ENCODE measurements at places on chromosomes 5 and 9.
A peak's percentile ranks its signal among the peaks of the same experiment; 100 is the strongest.

DNA sequence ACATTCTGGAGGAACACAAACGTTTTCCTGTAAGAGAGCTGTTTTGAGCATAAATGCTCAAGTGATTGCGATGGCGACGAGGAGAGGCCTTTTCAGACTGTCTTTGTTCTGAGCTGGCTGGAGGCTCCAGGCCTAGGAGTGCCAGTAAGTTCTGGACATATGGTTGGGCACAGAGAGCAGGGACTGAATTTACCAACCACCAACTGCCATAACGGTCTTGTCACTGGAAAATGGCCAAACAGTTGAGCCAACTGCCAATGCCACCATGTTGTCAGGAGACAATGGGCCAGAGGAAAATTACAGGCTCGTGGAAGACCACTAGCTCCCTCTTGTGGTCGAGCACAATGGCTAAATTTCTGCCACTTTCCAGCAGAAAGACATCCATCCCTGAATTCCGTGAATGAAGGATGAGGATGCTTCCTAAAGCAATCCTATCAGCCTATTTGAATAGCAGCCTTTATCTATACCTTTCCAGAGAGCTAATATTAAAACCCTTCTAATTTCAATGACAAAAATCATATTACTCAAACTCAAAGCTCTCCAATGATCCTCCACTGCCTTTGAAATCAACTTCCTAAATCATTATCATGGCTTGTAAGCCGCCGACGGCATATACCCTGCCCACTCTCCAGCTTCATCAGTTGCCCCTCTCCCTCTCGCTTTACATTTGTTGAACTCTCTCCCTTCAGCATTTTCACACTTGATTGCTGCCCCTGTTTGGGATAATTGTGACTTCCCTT, 66.9 kb upstream of the GLIS3 start:
- no peak for DNase-seq

- DNase-seq = no peak
Observed at GRCh38 chr9:14706530-14707140, 13.4 kb upstream of the ZDHHC21 start.

DNA sequence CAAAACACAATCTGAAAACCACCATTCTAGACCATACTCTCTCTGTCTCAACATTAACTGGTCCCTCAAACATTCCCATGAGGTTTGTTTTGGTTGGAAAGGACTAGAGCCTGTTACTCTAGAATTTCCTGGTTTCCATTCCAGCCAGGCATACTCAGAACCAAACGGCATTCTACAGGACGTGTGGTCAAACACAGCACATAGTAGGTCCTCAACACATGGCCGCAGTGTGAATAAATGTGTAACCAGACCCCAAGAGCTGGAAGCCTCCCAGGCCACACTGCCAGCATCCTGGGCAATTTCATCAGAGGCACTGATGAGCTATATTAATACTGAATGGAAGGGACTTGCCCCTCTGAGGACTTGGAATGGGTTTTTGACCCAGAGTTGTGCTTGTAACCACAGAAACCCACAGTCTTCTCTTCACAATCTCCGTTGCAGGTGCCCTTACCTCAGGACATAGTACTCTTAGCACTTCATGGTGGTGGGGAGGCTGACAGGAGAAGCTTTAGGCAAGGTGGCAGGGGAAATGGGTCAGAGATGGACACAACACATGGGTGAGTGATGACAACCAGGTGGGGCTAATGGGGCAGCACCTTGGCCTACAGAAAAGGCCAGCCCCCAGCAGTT, 66.0 kb downstream of the ZNF366 start:
- DNase-seq = no peak

GRCh38 chr9:11335011-11335410, 722.2 kb upstream of the PTPRD start:
- DNase-seq = no peak

DNA sequence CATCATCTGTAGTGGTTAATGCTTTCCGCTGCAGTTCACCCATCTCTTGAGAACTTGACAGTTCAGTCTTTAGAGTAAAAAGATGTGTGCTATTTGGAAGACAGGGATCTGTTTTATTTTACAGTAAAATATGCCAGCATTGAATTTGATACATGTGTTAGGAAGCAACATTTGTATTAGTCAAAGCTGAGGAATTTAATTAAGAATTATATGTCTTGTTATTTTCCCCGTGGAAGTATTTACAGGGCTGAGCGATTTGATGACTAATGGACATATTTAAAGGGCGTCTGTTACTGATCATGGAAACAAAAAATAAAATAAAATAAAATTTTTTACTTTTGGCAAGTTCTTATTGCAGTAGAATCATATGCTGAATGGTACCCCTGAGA, 101.3 kb downstream of the PAM start:
- DNase-seq = no peak

DNA sequence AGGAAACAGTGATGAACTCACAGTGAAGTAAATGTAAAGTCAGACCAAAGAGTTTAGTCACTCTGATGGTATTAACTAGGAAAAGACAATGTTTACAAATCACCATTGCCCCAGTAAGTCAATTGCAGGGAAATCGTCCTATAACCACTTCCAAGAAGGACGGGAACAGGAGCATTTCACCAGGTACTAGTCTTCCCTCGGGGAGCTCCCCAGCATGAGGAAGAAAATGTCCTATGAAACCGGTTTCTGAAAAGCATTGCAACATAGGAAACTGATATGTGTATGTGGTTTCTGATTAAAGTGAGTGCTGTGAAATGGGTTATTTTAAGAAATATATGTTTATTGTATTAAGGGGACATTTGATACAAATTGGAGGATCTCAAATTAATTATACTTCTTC, 626.7 kb upstream of the ADAMTS16 start:
- no peak for DNase-seq

GRCh38 chr5:174789596-174789995, 65.2 kb downstream of the MSX2 start:
- no peak for DNase-seq

DNA sequence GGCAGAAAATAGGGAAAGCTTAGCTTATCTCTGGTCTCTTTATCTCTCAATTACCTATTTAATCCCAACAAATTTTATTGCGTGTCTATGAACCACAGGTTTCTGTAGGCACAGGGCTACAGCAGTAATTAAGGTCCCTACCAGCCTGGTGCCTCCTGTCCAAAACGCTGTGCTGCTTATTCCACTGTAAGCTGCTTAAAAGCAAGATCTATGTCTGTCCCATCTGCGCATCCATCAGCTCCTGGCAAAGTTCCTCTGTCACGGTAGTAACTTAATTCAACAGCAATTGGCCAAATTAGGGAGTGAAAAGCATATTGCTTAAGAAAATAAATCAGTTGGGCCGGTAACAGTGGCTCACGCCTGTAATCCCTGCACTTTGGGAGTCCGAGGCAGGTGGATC, 235.8 kb upstream of the VLDLR start:
- DNase-seq = no peak

GRCh38 chr9:116223926-116224325, 70.3 kb downstream of the PAPPA start:
- no peak for DNase-seq

GRCh38 chr5:74895906-74896305, 29.7 kb upstream of the FAM169A start:
- DNase-seq = peak; percentile 8

DNA sequence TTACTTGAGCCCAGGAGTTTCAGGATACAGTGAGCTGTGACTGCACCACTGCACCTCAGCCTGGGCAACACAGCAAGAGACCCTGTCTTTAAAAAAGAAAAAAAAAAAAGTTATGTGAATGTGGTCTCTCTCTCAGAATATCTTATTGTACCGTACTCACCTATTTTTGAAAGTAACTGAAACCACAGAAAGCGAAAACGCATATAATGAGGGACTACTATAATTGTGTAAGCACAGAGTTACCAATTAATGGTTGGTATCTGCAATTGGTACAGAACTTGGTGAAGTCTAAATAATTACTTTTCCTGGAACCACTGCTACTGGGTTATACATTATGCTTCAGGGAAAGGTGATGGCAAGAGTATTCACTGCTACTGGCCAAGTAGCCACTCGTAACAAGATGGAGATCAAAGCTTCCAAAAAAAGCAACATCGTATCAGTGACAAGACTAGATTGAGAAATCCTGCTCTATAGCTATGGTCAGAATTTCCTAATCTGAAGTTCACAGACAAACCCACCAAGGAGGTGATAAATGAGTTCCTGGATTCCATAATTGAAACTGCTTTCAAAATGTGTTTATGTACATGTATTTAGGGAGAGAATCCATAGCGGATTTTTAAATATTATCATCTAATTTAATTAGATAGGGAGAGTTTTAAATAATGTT, 82.7 kb downstream of the NR6A1 start:
- no peak for DNase-seq

- no peak for DNase-seq
Observed at GRCh38 chr9:4101667-4102066, 198.2 kb downstream of the GLIS3 start.

DNA sequence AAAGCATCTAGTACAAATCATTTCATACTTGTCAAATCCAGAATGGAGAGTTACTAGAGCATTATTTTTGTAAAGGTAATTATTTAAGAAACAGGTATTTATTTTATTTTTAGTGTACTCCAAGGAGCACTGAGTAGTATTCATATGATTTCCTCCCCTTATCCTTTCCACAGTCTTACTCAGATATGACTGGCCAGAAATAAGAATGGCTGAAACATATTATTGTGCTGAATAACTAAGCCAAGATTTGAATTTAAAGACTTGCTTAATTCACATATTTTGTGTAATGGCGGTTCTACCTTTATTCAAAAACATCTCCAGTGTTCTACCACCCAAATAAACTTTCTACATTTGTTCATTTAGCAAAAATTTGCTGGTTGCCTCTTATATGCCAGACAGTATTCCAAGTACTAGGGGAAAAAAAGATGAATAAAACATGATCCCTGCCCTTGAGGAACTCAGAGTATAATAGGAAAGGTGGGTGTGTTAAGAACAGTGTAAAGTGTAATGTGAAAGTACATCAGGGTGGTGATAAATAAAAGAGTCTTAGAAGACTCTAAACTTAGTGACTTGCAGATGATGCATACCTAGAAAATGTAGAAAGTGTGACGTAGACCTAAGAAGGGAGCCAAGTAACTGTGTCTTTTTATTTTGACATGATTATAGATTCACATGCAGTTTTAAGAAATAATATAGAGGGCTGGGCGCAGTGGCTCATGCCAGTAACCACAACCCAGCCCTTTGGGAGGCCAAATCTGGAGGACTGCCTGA, 110.4 kb upstream of the GRHPR start:
- no peak for DNase-seq

DNA sequence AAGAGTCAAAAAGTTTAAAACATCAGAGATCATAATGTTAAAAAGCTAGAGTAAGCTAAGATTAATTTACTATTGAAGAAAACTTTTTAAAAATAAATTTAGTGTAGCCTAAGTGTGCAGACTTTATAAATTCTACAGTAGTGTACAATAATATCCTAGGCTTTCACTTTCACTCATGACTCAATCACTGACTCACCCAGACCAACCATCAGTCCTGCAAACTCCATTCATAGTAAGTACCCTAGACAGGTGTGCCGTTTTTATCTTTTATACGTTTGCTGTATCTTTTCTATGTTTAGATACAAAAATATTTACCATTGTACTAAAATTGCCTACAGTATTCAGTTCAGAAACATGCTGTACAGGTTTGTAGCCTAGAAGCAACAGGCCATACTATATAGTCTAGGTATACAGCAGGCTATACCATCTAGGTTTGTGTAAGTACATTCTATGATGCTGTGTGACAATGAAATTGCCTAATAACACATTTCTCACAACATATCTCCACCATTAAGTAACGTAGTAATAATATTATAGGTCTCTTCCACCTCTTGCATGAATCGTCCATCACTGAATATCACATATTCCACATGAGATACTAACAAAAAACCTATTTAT, 59.2 kb downstream of the MEGF9 start:
- no peak for DNase-seq

- DNase-seq = no peak
Observed at GRCh38 chr9:131144201-131144600, 18.8 kb downstream of the NUP214 start.

DNA sequence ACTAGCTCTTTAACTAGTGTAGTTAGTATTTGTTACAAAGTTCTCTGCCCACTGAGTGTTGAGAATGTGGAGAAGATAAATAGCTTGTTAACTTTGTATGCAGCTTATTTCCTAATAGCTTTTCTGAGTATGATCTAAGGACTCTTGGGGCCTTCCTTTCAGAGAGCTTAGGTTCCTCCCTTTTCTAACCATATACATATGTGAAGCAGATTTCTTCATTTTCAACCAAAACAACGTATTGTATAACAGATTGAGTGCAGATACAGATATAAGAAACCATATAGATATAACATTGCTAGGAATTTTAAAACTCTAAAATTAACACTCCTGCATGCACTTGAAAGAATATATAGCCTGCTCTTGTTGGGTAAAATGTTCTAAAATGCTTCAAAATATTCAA, 70.4 kb downstream of the SCAMP1 start:
- DNase-seq = no peak

DNA sequence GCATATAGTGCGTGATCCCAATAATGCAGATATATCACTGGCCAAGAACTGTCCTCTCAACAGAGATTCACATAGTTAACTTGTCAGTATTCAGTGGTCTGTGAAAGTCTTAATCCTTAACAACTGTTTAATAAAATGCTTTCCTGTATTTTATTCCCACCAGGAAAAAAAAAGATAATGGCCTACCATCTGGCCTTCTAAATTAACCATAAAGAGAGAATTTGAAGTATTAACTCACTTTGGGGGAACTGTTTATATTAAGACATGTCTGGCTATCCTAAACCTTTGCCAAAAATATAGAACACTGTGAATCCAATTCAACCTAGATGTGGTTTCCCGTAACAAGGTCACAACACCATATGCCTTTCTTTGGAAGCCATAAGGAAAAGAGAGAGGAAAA, 818 bp upstream of the FREM1 start:
- DNase-seq = no peak

DNA sequence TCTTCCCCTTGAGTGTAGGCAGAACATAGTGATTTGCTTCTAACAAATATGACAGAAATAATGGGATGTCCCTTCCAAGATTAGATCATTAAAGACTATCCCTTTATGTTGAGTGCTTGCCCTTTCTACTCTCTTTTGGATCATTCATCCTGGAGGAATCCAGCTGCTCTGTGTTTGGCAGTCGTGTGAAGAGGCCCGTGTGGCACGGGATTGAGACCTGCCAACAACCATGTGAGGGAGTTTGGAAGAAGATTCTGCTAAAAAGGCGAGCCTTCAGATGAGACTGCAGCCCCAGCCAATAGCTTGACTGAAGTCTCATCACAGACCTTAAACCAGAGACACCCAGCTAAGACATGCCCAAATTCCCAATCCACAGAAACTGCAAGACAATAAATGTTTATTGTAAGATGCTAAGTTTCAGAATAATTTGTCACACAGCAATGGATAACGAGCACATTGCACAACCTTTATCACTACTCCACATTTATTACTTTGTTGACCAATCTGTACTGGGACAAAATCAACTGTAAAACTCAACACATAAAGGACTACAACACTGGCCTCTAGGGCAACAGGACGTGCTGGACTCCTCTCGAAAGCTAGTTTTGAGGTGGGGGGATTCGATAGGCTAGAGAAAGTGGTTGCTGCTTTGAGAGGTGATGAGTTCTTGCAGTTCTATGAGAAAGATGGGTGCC, 42.8 kb downstream of the ANGPTL2 start:
- DNase-seq = no peak
